ENCODE measurements at places on chromosomes 12 and 14. TPM values are rescaled to one million over a fixed set of nuclear protein-coding genes. Genes with fewer than 3 reads are reported as not detected.

Gene BHLHE41
- 5.3 TPM for total RNA-seq

Gene USP44
- 6.0 TPM for total RNA-seq

Gene AQP2
- total RNA-seq: 0.12 TPM

Gene SERPINA6
- total RNA-seq: not detected

Gene ESR2
- not detected for total RNA-seq

Gene MANSC4
- not detected for total RNA-seq

Gene SALL2
- 23.8 TPM for total RNA-seq

Gene TC2N
- total RNA-seq: 38.6 TPM

Gene GPRC5A
- 3.1 TPM for total RNA-seq

Gene SPTB
- total RNA-seq: 1.1 TPM

Gene CAPZA3
- not detected for total RNA-seq

Gene TTC6
- total RNA-seq: 1.1 TPM

Gene PLD4
- under 0.01 TPM for total RNA-seq

Gene RNASE4
- total RNA-seq: 65.2 TPM

Gene CLEC1B
- total RNA-seq: not detected

Gene NAV3
- total RNA-seq: 10.7 TPM

Gene LTB4R2
- total RNA-seq: 3.8 TPM

Gene HPD
- 2.6 TPM for total RNA-seq

Gene CAPS2
- 29.4 TPM for total RNA-seq

Gene OTUB2
- 0.84 TPM for total RNA-seq

Gene ARG2
- total RNA-seq: 24.7 TPM

Gene KRT1
- total RNA-seq: not detected

Data from gastroesophageal sphincter (tissue), 4 donors.